ENCODE measurements at places on chromosomes 16 and 17. TPM values are rescaled to one million over a fixed set of nuclear protein-coding genes. Genes with fewer than 3 reads are reported as not detected.
A peak's percentile ranks its signal among the peaks of the same experiment; 100 is the strongest.

DNA sequence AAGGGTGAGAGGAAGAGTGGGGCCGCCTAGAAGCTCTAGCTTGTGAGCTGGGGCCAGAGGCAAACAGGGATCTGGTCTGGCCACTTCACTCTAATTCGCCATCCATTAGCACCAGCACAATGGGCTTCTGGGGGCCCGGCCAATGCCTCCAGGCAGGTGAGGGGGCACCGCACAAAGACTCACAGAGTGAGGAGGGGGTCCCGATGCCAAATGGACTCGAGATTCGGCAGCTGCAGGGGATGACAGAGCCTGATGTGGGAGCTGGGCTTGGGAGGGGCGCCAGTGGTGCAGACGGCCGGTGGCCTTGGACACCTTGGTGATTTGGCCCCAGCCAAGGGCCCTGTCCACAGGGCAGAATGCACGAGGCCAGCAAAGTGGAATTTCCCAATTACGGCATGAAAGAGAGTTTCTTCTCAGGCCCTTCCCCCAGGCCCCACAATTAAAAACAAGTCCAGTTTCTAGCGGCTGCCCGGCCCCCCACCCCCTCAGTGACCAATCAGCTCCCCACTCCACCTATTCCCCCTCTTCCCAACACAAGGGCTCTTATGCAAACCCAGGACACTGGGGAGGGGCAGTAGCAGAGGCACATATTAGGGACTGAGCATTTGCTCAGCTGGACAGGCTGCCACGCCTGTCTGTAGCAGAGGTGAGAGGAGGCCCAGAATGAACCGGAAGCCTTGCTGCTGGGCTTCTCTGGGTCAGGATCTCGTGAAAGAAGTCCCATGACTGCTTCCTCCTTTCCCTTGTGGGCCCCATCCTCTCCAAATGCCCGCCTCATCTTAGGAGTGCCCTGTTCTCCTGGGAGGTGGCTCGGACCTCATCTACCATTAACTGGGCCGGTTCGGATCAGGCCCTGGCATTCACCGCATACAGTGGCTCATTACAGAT lies 39.4 kb upstream of the MTSS2 start:
- DNase-seq, result no peak
- no peak overlapping the region for H3K4me3 ChIP-seq
- no peaks in the 10 kb centered on the region for H3K27me3 ChIP-seq
- no peak overlapping the region for H3K27ac ChIP-seq
- H3K36me3 ChIP-seq, result no peaks in the 10 kb centered on the region
- H3K4me1 ChIP-seq, result no peaks in the 10 kb centered on the region

- DNase-seq, result no peak
- H3K4me1 ChIP-seq, result no peaks in the 10 kb centered on the region
- H3K4me3 ChIP-seq, result no peak overlapping the region
- no peaks in the 10 kb centered on the region for H3K36me3 ChIP-seq
Measured at GRCh38 chr16:48811478-48811877, 201.5 kb upstream of the N4BP1 start.

- no peak for DNase-seq
- no peak overlapping the region for H3K27ac ChIP-seq
- no peak overlapping the region for H3K4me3 ChIP-seq
- H3K4me1 ChIP-seq, result no peaks in the 10 kb centered on the region
- H3K27me3 ChIP-seq, result peaks cover 2% of the 10 kb centered on the region
Measured at GRCh38 chr16:49524216-49524946, 150.8 kb downstream of the C16orf78 start.

DNA sequence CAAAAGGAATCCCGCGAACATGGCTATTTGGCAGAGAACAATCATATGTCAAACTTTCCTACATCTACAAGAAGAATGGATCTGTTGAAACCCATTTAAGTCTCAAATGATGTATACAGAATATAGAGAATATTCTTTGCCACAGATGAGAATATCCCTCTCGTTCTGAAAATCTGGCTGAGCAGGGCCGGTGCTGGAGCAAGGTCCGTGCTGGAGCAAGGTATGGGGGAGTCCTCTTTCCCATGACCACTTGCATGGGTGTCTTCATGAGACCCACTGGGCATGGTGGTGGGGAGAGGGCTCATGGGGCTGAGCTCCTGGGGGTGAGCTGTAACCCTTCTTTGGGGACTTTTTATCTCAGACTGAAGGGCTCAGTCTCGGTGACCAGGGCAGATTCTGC lies 440.9 kb downstream of the SOX9 start:
- DNase-seq, result no peak
- H3K36me3 ChIP-seq, result no peaks in the 10 kb centered on the region
- H3K4me3 ChIP-seq, result no peak overlapping the region
- peaks cover 49% of the 10 kb centered on the region for H3K4me1 ChIP-seq
- no peaks in the 10 kb centered on the region for H3K27me3 ChIP-seq
- H3K27ac ChIP-seq, result no peak overlapping the region

DNA sequence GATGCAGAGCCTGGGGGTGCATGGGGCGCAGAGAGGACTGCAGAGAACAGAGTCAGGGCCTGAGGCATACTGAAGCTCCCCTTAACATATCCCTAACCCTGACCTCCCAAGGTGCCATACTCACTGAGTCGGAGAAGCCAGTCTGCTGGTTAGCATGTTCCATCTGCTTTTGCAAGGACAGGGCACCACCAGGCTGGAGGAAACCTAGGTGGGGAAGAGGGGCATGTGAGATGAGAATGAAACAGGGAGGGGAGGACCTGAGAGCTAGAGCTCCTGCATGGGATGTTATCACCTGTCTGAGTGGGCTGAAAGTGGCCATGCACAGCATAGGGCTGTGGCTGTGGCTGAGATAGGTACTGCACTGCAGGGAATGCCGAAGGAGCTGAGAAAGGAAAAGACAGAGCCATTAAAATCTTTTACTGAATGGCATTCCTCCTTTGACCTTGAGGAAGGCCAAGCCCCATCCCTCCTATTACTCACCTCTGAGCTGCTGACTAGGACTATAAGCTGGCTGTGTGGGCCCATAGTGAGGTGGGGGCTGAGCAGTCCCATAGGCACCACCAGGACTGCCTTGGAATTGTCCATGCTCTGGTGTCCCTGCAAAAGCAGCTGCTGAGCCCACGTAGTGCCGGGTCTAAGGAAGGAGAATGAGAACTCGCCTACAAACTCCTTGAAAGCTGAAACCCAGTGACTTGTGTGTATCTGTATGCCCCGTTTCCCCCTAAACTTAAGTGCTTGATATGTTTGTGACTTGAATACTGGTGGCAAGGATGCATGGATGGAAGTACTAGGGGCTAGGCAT lies 1.9 kb downstream of the GPS2 start:
- peaks cover 35% of the 10 kb centered on the region for H3K36me3 ChIP-seq
- peak overlapping the region; percentile 93 for H3K27ac ChIP-seq
- peak overlapping the region; percentile 96 for H3K4me3 ChIP-seq

DNA sequence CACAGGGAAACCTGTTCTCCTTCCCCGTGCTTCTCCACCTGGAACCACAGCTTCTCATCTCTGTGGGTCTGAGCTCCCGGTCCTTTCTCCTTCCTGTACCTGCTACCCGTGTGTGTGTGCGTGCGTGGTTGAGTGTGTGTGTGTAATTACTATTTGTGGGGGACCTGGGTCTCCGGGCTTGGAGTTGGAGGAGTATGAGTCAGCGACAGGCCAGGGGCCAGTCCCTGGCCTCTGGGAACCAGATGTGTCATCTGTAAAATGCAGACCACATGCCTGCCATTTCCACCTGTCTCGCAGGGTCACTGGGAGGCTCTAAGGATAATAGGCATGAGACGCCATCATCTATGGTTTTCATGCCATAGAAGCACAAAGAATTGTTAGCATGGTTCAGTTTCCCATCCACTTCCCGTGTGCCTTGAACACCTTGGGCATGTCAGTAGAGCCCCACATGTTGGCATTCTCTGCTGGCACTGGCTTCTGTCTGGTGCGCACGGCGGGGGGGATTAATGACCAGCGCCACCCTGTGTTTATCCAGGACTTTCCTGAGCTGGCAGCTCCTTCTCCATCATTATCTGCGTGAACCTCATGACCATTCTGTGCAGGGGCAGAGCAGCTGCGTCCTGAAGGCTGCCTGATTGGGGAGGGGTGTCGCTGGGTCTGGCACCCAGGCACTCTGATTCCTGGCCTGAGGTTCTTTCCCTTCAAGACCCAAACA lies 1.5 kb downstream of the ZNF205 start:
- no peaks in the 10 kb centered on the region for H3K27me3 ChIP-seq
- H3K36me3 ChIP-seq, result peaks cover 4% of the 10 kb centered on the region
- H3K4me1 ChIP-seq, result peaks cover 22% of the 10 kb centered on the region
- no peak for DNase-seq
- peak overlapping the region; percentile 67 for H3K27ac ChIP-seq

DNA sequence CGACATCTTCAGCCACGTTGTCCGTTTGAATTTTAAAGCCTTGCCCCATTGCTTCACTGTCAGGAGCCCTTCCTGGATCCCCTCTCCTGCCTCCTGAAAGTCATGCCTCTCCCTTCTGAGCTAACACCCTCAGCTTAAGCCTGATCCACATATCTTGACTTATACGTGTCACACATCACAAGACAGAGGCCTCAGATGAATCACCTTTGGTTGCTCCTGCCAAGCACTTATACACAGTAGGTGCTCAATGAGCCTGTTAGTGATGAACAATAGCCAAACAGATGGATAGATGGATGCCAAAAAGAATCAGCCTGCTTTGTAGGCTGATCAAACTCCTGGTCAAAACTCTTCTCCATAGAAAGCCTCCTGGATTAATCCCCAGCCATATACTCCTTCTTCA lies 31.8 kb downstream of the PITPNM3 start:
- H3K36me3 ChIP-seq, result no peaks in the 10 kb centered on the region
- DNase-seq, result peak; percentile 37
- no peak overlapping the region for H3K27ac ChIP-seq

The DNAI2 gene
- total RNA-seq, result not detected

The EVPLL gene
- not detected for total RNA-seq

The SLC13A5 gene
- 0.07 TPM for total RNA-seq

The PPY gene
- not detected for total RNA-seq

The KCNAB3 gene
- total RNA-seq, result 7.1 TPM

Measured in HCT116 (cell line).